Natural killer cell (primary cell): ENCODE measurements at places on chromosomes 1 and 21.

GRCh38 chr1:32394890-32395432 lies 720 bp upstream of the BSDC1 start:
- DNase-seq = no peak

GRCh38 chr1:99503276-99503747 lies 142.6 kb upstream of the PALMD start:
- DNase-seq = no peak

- DNase-seq = no peak
These were observed 10.6 kb upstream of the SLC19A1 start for GRCh38 chr21:45552696-45553391.

GRCh38 chr1:11377001-11377583 lies 101.9 kb upstream of the DISP3 start:
- no peak for DNase-seq

- no peak for DNase-seq
These were observed 69.9 kb upstream of the LPGAT1 start for GRCh38 chr1:211900441-211900840.

GRCh38 chr1:241589521-241589920 lies 50.6 kb downstream of the CHML start:
- DNase-seq = no peak

DNA sequence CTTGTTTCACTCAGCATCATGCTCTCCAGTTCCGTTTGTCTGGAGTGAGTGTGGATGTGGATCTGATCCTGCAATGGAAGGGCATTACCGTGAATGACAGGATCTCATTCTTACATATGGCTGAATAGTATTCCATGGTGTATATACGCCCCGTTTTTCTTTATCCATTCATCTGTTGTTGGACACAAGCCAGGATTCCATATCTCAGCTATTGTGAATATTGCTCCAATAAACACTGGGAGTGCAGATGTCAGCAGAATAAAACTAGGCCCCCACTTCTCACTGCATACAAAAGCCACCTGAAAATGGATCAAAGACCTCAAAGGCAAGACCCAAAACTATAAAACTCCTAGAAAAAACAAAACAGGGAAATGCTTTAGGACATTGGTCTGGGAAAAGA lies 120.3 kb upstream of the TMPRSS2 start:
- no peak for DNase-seq

DNA sequence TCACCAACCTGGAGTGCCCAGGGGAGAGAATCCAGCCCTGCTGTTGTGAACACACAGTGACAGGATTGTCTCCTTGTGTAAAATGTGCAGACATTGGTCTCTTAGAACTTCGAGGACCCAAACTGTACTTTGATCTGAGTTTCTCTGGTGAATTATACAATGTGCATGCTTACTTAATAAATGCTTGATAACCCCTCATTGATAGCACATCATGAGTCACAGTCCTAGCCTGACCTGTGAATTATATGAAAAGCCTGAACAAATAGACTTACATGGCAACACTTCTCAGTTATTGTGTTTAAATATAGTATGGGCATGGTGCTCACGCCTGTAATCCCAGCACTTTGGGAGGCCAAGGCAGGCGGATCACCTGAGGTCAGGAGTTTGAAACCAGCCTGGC lies 22.6 kb downstream of the IFNGR2 start:
- no peak for DNase-seq

DNA sequence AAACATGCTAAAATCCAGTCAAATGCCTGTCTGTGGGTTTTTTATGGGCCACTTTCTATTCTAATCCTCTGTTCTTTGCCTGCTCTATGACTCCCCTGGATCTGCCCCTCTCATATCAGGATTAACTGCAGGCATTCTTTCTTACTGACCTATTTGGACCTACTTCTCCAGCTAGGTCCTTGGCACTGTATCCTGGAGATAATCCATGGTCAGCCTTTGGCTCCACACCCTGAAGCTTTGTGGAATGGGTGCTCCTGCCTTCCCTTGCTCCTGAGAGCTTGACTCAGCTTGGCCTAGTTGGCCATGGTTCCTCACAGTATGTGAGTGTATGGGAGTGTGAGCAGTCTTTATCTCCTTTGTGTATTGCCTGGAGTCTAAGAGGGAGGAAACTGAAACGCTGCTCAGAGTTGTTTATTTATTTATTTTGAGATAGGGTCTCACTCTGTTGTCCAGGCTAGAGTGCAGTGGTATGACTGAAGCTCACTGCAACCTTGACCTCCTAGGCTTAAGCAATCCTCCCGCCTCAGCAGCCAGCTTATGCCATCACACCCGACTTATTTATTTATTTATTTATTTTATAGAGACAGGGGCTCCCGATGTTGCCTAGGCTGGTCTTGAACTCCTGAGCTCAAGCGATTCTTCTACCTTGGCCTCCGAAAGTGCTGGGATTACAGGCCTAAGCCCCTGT lies 28.7 kb upstream of the CDC14A start:
- no peak for DNase-seq

GRCh38 chr21:28228636-28228995 lies 764.1 kb downstream of the LTN1 start:
- DNase-seq = no peak

- no peak for DNase-seq
These were observed 42.2 kb upstream of the LYST start for GRCh38 chr1:235908742-235909520.

- DNase-seq = no peak
These were observed 28.7 kb downstream of the KCNN3 start for GRCh38 chr1:154841384-154841783.

DNA sequence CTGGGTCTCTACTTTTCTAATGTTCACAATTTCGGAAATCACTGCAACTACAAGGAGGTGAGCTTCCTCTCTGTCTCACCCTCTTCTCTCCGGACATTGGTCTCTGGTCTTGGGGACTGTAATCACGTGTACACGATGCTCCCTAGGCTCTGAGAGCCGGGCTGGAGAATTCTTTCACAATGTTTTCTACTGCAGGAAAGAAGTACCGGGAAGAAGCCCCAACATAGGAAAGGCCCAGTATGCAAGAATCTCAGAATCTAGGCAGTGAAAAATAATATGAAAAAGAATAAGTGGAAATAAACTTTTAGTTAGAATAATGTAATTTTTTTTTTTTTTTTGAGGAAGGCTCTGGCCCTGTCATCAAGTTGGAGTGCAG lies 13.5 kb upstream of the HJV start:
- DNase-seq = no peak

GRCh38 chr1:39328095-39328494 lies 123.6 kb downstream of the MACF1 start:
- peak; percentile 36 for DNase-seq

DNA sequence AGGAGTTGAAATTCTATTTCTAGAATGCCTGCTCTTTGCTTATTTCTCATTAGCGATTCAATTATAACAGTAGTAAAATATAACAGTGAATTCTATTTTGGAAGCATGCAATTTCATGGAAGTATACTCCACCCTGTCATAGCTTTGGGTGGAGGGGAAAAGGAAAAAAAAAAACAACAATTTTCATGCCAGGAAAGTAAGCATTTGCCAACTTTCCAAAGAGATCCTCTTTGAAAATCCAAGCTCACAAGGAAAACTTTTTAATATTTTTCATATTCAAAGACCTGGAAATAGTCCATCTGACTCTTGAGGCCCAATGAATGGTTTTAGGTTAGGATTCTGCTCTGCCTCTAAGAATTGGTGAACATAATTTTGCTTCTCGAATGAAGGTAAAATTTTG lies 134.5 kb downstream of the PTPN14 start:
- no peak for DNase-seq

DNA sequence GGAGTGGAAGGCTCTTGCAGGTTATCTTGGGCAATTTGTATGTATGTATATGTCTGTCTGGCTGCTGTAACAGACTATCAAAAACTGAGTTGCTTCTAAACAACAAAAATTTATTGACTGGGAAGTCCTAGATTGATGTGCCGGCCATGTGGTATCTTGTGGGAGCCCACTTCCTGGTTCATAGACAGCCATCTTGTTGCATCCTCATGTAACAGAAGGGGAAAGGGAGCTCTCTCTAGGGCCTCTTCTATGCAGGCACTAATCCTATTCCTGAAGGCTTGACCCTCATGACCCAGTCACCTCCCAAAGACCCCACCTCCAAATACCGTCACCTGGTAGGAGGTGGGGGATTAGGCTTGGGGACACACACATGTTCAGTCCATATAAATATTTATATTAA lies 9.2 kb downstream of the GIPC2 start:
- no peak for DNase-seq

GRCh38 chr1:200837931-200838571 lies 34.7 kb upstream of the GPR25 start:
- no peak for DNase-seq

DNA sequence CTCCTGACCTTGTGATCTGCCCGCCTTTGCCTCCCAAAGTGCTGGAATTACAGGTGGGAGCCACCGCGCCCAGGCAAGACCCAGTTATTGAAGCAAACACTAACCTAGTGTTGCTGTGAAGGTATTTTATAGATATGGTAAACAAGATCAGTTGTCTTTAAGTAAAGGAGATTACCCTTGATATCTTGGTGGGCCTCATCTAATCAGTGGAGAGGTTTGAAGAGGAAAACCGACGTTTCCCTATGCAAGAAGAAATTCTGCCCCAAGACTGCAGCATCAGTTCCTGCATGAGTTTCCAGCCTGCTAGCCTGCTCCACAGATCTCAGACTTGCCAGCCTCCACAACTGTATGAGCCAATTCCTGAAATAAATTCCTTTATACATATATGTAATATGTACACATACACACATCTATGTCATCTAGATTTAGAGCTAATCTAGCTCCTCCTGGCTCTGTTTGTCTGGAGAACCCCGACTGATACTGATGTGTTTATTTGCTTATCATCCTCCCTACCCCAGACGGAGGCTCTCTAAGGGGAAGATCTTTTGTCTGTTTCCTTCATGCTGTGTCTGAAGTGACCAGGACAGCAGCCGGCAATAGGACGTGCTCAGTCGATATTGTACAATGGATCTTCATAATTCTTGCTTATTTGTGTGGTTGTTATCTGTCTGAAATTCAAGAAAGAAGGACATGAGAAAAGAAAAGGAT lies 90.9 kb downstream of the IER5 start:
- DNase-seq = no peak

GRCh38 chr21:29626801-29627470 lies 312.9 kb downstream of the GRIK1 start:
- DNase-seq = no peak

GRCh38 chr1:172845371-172845770 lies 186.5 kb downstream of the FASLG start:
- no peak for DNase-seq

- no peak for DNase-seq
These were observed 213.8 kb downstream of the SIPA1L2 start for GRCh38 chr1:232416026-232416568.
